ENCODE measurements at places on chromosomes 1 and 21.

DNA sequence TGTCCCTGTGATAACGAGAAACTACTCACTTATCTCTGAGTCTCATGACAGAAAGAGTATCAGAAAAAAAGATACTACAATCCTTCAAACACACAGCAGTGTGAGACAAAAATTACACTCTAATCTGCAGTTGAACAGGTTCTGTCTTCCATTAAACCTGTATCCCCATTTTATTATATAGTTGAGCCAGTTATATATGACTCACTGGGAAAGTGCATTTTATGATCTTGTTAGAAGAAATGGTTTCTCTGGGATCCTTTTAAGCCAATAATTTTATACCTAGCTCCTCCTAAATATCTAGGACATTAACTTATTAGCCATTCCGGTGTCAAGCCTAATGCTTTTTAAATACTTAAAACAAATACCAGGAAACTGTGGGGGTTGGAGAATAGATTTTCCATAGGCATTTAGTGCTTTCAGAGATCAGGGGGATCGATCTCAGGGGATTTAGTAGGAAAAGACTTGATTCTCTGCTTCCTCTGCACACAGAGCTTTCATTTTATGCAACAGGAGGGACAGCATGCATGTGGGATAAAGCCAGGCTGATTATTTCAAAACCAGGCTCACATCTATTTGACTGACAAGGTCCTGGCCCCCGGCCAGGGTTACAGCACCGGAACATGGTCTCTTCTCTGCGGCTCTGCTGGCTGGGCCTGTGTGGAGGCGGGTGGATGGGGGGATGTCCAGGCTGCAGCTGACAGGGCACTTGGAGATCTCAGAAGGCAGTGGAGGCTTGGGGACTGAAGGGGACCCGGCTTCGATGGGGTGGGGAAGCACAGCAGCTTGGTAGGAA is 310.6 kb downstream of the DISC1 start:
- no peak for DNase-seq

DNA sequence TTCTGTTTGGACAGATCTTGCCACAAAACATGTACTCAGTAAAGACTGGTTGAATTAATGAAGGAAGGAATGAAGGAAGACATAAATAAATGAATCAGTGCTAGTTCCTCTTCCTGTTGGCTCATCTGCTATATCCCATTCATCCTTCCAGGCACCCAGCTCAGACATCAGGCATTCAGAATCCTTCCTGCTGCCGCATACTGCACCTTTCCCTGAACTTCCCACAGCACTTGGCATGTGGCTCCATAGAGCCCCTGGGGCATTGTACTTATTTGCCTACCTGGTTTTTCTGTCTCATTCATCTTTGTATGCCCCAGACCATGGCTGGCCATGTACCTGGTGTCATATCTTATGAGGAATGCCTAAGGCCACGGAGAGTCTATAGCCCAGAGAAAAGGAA is 34.4 kb upstream of the ZNF648 start:
- DNase-seq = no peak

GRCh38 chr1:244154872-244155531 is 103.9 kb downstream of the ZBTB18 start:
- DNase-seq = peak; percentile 93

DNA sequence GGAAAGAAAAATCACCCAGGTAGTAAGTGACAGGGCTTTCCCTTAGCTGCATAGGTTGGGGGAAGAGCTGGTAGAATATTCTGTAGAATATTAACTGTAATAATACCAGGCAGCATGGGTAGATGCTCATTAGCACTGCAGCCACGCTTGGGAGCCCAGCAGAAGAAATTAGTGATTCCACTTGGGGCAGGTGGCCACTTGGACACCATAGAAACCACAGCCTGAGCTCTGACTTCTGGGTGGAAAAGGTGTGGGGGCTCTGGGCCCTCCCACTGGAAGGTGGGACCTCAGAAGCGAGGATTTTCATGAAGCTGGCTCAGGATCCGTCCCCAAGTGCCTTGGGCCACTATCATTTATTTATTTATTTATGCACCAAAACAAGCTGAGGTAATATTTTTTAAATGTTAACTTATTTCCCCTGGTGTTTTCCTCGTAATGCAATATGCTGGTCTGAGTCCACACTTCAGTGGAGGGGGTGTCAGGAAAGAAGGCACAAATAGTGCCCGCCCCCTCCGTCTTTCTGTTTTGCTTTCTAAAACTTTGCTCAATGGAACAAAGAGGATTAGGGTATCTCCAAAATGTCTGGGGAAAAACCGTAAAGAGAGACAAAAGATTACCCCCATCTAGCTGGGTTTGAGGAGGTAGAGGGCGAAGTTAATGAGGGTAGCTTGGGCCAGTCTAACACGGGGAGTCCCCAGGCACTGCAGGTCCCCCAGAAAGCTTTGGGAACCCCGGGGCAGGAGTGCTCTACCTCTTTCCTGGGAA is 75.2 kb upstream of the GADD45A start:
- DNase-seq = no peak

- DNase-seq = peak; percentile 87
These were observed 63.6 kb downstream of the GADD45A start for GRCh38 chr1:67748630-67749029.

- DNase-seq = no peak
These were observed 52.1 kb upstream of the CACHD1 start for GRCh38 chr1:64417803-64418202.

- peak; percentile 18 for DNase-seq
These were observed 65.8 kb downstream of the AK5 start for GRCh38 chr1:77347646-77348045.

DNA sequence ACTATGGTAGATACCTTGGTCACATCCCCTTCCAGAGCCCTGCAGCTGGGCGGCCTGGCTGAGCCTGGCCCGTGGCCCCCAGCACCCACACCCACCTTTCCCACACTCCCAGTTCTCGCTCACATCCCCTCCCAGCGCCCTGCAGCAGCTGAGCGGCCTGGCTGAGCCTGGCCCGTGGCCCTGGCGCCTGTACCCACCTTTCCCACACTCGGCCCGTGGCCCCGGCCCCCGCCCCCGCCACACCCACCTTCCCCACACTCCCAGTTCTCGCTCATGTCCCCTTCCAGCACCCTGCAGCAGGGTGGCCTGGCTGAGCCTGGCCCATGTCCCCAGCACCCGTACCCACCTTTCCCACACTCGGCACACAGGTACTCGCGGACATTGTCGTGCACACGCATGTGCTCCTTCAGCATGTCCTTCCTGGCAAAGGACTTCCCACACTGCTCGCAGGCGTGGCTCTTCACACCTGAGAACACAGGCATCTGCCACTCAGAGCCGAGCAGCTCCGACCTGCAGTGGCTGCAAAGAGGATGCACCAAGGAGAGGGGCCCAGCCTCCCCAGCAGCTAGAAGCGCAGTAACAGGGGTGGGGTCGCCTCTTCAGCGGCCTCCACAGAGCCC is 52.5 kb upstream of the RIPK4 start:
- no peak for DNase-seq

DNA sequence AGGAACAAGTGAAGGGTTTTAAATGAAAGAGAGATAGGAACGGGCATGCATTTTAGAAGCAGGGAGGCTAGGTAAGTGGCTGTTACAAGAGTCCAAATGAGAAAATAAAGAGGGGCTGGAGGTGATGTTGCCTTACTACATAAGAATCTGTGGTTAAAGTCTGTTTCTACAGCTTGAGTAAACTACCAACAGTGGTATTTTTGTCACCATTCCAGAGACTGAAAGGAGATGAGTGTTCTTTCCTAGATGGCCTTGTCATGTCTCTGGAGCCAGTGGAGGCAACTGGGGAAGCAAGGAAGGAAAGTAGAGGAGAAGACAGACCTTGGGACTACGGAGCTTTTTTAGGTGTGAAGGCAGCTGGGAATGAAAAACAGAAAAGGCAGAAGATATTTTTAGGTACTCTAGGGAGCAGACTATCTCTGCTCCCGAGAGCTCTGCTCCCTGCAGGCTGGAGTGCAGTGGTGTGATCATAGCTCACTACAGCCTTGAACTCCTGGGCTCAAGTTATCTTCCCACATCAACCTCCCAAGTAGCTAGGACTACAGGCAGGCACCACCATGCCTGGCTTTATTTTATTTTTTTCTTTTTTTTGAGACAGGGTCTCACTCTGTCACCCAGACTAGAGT is 12.2 kb downstream of the HDAC1 start:
- DNase-seq = no peak

DNA sequence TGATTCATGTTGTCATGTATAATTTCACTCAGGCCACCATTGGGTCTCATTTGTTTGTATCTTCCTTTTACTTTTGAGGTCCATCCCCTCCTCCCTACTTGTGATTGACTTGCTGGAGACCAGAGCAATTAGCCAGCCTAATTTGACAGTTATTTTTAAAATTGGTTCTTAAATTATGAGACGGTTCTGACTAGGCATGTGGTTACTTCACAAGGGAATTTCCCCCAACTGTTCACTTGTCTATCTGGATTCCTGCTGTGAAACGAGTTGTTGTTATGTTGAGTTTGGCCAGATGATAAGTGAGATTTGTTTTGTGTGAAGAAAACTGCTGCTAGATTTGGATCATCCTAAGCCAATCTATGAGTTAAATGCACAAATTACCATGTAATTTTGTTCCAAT is 359.1 kb downstream of the BARHL2 start:
- no peak for DNase-seq

- DNase-seq = no peak
These were observed 7.5 kb downstream of the PRXL2B start for GRCh38 chr1:2594001-2594640.

- no peak for DNase-seq
These were observed 86.1 kb upstream of the VAV3 start for GRCh38 chr1:108050911-108051629.

DNA sequence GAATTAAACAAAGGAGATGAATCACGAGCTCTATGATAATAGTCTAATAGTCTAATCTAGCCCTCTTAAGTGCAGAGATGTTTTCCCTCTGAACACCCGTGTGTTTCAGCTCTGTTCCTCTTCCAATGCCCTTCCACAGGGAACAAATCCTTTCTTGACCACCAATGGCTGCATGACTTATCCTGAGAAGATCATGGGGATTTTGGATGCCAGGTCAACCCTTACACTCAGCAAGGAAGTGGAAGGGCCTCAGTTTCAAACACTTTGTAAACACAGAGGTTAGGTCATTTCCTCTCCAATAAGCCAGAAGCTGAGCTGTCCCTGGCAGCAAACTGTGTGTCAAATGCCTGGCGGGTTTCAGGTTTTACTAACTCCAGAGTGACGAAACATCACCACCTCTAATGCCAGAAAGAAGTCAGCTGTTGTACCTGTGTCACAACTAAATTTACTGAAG is 200.0 kb downstream of the GABPA start:
- no peak for DNase-seq

- DNase-seq = no peak
These were observed 63.8 kb downstream of the IARS2 start for GRCh38 chr1:220157738-220158137.

DNA sequence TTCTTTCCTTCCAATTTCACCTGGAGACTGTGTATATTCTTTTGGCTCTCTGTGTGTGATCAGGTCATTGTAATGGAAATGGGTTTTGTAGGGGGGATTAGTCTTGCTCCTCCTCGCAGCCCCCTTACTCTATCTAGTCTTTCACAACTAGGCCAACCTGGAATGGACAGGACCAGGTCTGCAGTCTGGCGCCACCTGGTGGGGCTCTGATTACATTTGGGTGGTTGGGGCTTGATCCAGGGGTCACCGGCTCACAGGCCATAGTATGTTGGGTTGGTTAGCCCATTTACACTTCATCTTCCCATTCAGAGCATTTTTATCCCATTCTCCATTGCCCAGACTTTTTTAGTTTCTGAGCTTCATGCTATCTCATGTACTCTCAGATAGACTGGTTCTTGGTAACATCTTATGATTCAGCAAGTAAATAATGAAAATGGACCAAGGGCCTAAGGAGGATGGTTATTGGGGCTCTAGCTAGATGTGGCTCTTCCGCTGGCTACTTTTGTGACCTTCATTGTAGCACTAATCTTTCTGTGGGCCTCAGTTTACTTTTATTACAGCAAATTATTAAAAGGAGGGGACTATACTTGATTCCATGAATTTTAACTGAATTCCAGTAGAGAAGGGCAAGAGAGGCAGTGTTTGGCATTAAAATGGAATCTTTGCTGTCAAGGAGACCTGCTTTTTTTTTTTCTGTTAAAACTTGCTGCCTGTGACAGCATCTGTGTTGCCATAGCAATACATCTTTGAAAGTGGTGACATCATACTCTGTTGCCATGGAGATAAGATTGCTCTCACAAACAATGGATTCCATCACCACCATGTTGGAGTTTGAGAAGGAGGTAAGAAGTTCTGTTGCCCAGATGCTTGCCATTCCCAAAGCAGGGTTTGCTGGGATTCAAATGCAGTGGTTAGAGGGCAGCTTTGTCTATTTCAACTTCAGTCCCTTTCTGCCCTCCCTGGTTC is 150.1 kb downstream of the PLXNA2 start:
- peak; percentile 34 for DNase-seq

DNA sequence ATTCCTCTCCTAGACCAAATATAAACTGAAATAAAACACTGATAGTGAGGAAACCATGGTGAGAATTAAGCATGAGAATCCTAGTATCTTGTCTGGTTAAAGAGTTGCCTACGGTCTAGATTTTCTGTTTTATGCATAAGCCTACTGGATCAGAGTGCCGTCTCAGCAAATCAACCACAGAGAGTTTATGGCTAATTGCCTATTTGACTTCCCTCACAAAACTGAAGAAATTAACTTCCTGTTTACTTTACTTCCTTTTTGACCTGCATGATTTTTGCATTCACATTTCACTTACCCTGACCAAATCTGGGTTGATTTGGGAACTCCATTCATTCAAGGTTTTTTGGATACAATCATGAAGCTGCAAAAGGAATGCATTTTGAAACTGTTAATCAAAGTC is 5.0 kb downstream of the GCLM start:
- no peak for DNase-seq

DNA sequence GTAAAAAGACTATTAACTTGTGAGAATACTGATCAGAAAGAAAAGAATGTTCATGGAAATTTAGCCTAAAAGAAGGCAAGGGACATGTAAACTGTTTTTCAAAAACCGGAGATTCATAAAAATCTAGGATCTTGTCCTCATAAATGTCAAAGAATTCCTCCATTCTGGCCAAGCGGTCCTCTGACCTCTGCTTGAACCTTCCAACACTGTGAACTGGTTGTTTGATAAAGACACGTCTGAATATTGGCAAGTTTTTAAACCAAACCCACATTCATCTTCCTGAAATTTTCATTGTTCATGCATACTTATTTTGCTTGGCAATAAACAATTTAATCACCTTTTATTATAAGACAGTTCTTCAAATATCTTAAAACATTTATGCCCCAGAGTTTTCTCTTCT is 19.8 kb downstream of the ASPM start:
- DNase-seq = no peak

- no peak for DNase-seq
These were observed 95.6 kb upstream of the ADAMTS5 start for GRCh38 chr21:27062443-27062842.

GRCh38 chr1:110595353-110595710 is 10.8 kb downstream of the KCNA2 start:
- no peak for DNase-seq

GRCh38 chr1:29504196-29504595 is 267.9 kb downstream of the PTPRU start:
- no peak for DNase-seq

DNA sequence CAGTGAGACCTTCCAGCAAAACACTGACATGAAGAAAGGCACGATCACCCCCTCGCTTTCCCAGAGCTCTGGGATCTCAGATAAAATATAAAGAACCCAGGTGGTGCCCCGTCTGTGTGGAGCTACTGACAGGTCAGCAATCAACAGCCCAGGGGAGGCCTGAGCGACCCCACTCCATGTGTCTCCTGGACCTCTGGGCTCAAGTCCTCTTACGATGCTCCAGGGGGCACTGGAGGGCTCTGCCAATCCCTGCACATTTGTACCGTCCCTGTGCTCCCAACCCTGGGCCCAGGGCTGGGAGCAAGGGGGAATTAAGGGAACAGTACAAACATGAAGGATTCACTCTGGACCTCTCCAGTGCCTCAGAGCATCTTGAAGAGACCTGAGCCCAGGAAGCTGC is 12.5 kb downstream of the S100A7A start:
- DNase-seq = no peak
